ENCODE measurements at places on chromosomes 7 and 10. TPM values are rescaled to one million over a fixed set of nuclear protein-coding genes. Genes with fewer than 3 reads are reported as not detected.

Gene VENTX
- total RNA-seq = not detected

Gene COBL
- total RNA-seq = not detected

- H3K36me3 ChIP-seq = no peaks in the 10 kb centered on the region
- no peaks in the 10 kb centered on the region for H3K27me3 ChIP-seq
Measured at GRCh38 chr7:91206361-91206960, 57.8 kb upstream of the FZD1 start.

- H3K36me3 ChIP-seq = no peaks in the 10 kb centered on the region
- H3K4me3 ChIP-seq = no peak overlapping the region
- H3K27me3 ChIP-seq = no peaks in the 10 kb centered on the region
- H3K4me1 ChIP-seq = peaks cover 11% of the 10 kb centered on the region
- H3K27ac ChIP-seq = no peak overlapping the region
Measured at GRCh38 chr10:69465457-69466157, 14.3 kb downstream of the TSPAN15 start.

Gene TDRD1
- total RNA-seq = not detected

- H3K4me1 ChIP-seq = no peaks in the 10 kb centered on the region
- H3K27me3 ChIP-seq = no peaks in the 10 kb centered on the region
- no peak overlapping the region for H3K27ac ChIP-seq
- no peak for DNase-seq
- no peaks in the 10 kb centered on the region for H3K36me3 ChIP-seq
Measured at GRCh38 chr10:130635528-130635927, 499.3 kb downstream of the GLRX3 start.

GRCh38 chr10:96044736-96045135 lies 1.4 kb downstream of the CCNJ start:
- H3K4me1 ChIP-seq = peaks cover 11% of the 10 kb centered on the region
- no peak overlapping the region for H3K27ac ChIP-seq
- H3K4me3 ChIP-seq = peak overlapping the region; percentile 72
- H3K27me3 ChIP-seq = no peaks in the 10 kb centered on the region
